Epithelial cell of proximal tubule (primary cell): ENCODE measurements at places on chromosomes 16 and 17. TPM values are rescaled to one million over a fixed set of nuclear protein-coding genes. Genes with fewer than 3 reads are reported as not detected.

The C17orf50 gene
- total RNA-seq: 1.0 TPM in 1 of 2 replicates, not detected in the other

The CA7 gene
- 0.12 TPM in 1 of 2 replicates, not detected in the other for total RNA-seq

The PRR15L gene
- total RNA-seq: 3.5 and 3.8 TPM in 2 replicates

The TPSD1 gene
- not detected in 2 replicates for total RNA-seq

The TMEM220 gene
- 1.9 TPM in 1 of 2 replicates, not detected in the other for total RNA-seq

The MAP2K6 gene
- total RNA-seq: 0.72 and 1.8 TPM in 2 replicates

The ACSM2B gene
- not detected in 2 replicates for total RNA-seq

The FBXL20 gene
- 2.7 and 9.3 TPM in 2 replicates for total RNA-seq

The KRT23 gene
- total RNA-seq: 13.4 and 17.1 TPM in 2 replicates

The CDH3 gene
- total RNA-seq: 91.2 and 174 TPM in 2 replicates

The ADAD2 gene
- total RNA-seq: not detected in 2 replicates

The COQ9 gene
- total RNA-seq: 40.0 and 45.4 TPM in 2 replicates

The ABI3 gene
- 0.86 and 1.1 TPM in 2 replicates for total RNA-seq

The TCAP gene
- total RNA-seq: 0.07 TPM in 1 of 2 replicates, not detected in the other

The METTL16 gene
- total RNA-seq: 11.3 and 18.0 TPM in 2 replicates

The TUBB3 gene
- total RNA-seq: 833 and 996 TPM in 2 replicates

The SLFN14 gene
- total RNA-seq: not detected in 2 replicates

The BCO1 gene
- total RNA-seq: 0.58 and 2.7 TPM in 2 replicates

The SUZ12 gene
- 10.1 and 12.6 TPM in 2 replicates for total RNA-seq

The TBC1D26 gene
- total RNA-seq: under 0.01 TPM in 1 of 2 replicates, not detected in the other

The ZNF750 gene
- 0.29 and 0.40 TPM in 2 replicates for total RNA-seq

The SEPTIN12 gene
- total RNA-seq: not detected in 2 replicates

The CDH8 gene
- 0.35 and 0.43 TPM in 2 replicates for total RNA-seq

The ABCC11 gene
- total RNA-seq: not detected in 2 replicates

The FASN gene
- 94.7 and 224 TPM in 2 replicates for total RNA-seq

The RPL27 gene
- total RNA-seq: 1,399 and 1,932 TPM in 2 replicates

The KRT33B gene
- total RNA-seq: 0.29 TPM in 2 replicates

The EVI2B gene
- total RNA-seq: not detected in 2 replicates

The TPSB2 gene
- total RNA-seq: not detected in 2 replicates

The ASPHD1 gene
- 11.1 and 14.2 TPM in 2 replicates for total RNA-seq

The PIGL gene
- total RNA-seq: 17.5 and 24.4 TPM in 2 replicates

The ACAP1 gene
- 0.81 and 1.4 TPM in 2 replicates for total RNA-seq

The HIC1 gene
- total RNA-seq: 2.7 and 4.1 TPM in 2 replicates

The MT1M gene
- 19.1 and 124 TPM in 2 replicates for total RNA-seq

The CLEC19A gene
- total RNA-seq: not detected in 2 replicates
